ENCODE measurements at places on chromosomes 13 and 19.

- no peak for DNase-seq
These were observed at the start of gene SLC17A7 for GRCh38 chr19:49441210-49441959. Gene SLC17A7, minus strand, starts transcription at chr19:49441527. Its CDS starts 148 bp downstream, at chr19:49441379.

DNA sequence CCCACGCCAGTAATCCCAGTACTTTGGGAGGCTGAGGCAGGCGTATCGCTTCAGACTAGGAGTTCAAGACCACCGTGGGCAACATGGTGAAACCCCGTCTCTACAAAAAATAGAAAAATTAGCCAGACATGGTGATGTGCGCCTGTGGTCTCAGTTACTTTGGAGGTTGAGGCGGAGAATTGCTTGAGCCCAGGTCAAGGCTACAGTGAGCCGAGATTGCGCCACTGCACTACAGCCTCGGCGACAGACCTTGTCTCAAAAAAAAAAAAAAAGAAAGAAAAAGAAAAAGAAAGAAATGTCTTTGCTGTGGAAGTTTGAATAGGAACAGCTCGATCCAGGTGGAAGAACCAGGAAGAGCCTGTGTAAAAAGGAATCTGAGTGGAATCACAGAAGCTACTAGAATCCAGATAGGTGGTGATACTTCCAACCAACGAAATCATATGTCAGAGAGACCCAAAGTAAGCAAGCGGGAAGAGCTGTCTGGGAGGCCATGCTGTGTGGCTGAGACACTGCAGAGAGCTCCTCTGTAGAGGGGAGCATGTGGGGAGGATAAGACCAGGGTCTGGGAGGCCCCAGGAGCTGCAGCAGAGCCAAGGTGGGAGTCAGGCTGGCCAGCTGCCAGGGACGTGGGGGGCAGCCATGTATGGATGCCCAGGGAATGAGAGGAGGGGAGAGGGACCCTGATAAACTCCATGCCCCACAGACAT lies 21.1 kb downstream of the LATS2 start:
- no peak for DNase-seq

DNA sequence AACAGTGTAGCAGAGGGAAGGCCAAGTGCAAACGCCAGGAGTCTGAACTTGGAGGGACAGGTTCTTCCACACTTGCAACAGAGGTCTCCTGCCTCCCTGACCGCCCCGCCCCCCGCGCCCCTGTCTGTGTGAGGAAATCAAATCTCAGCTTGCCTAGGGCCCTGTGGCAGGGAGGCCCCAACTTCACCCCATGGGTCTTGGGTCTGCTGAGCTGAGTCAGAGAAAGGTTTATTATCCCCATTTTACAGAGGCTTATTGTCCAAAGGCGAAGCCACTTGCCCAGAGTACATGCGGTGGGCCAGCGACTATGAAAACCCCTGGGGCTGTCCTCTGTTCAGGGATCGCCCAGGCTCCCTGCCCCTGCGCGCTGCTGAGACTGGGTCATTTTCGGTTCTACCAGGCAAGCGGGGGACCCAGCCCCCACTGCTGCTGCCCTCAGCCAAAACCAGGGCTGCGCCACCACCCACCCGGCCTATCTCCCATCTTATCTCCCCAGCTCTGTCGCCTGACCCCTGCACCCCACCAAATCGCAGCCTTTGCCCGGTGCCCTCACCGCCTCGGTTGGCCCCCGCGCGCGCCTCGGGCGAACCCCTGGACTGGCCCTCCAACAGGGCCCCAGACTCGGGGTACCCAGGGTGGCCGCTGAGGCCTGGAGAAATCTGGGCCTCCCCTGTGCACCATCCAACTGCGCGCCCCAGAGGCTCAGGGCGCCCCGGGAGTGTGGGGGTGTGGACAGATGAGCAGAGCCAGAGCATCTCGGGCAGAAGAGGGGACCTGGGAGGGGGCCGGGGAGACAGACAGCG lies 850 bp upstream of the CERS4 start:
- no peak for DNase-seq

DNA sequence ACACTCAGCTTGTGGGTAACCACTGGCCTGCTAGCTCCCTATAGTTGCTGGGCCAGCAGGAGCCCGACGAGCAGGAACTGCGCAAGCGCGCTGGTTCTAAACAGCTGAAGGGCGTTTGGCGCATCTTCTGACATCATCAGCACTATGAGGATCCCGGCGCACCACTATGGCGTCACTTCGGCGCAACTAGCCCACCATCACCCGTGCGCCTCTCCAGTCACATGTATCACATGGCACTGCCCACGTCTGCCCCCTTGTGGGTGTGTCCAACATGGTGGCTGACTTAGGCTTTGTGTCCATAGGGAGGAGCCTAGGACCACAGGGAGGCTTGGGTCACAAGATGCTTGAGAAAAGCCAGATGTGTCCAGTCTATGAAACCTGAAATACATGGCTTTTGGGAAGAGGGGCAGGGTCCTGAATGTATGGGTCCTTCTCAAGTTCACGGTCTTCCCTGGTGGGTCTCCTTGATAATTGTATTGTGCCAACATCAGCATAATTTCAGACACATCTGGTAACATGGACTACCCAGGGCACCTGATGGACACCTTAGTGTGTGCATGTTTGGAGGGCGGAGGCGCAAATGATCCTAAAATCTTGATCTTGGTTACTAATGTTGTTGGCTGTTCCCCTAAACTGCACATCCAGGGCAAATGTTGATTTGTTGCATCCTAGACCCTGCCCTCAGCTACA lies 18.0 kb downstream of the KLK4 start:
- DNase-seq: no peak

GRCh38 chr13:38213314-38213713 lies 136.3 kb upstream of the UFM1 start:
- DNase-seq: no peak

DNA sequence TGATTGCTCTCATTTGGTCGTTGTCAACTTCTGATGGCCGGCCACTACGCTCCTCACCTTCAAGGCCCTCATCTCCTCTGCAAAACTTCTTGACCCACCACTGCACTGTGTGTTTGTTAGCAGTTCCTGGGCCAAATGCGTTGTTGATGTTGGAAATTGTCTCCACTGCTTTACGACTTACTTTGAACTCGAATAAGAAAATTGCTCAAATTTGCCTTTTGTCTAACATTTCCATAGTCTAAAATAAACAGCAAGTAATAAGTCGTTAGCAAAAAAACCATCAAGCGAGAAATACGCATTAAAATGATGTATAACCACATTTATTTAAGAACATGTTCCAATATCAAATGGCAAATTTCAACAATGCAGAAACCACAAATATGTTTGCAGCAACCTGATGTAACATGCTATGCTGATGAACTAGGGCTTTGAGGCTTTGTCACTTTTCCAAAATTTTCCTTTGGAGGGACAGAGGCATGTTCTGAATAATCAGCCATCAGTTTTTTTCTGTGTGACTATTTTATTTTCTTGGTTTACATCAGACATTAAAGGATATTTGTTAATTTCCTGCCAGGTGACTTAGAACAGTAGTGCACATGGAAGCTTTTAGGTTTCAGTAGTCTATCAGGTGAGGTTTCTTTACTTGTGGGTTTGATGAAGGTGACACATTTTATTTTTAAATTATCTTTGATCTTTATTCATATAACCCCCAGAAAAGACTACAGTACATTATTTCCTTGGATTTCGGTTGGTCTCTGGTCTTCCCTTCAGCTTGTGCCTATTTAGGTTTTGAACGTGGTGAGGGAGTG lies 74.7 kb upstream of the TEX29 start:
- no peak for DNase-seq
